ENCODE measurements at places on chromosomes 6 and 20. TPM values are rescaled to one million over a fixed set of nuclear protein-coding genes. Genes with fewer than 3 reads are reported as not detected.

GRCh38 chr6:20061952-20062351, 150.3 kb downstream of the MBOAT1 start:
- DNase-seq, result no peak

- no peak for DNase-seq
These were observed 104.9 kb downstream of the SNX5 start for GRCh38 chr20:17863577-17864292.

- DNase-seq, result no peak
These were observed 1.5 kb upstream of the TNNC2 start for GRCh38 chr20:45828589-45828988.

DNA sequence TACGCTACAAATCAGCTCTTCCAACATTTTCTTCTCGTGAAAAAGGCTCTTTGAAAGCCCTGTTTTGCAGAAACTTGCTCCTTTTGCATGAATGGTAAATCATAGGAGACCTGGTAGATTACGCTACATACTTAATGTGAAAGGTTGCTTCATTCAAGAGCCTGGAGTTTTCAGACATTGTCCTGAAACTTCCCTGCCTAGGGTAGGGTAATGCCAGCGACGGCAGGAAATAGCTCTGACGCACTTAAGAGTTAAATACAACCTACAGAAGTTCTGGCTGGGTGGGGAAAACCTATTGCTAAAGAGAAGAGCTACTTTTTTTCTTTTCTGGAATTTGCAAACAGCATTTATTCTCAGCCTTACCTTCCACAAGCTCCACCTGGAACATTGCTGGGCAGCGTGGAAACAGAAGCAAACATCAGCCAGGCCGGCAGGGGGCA, 144.5 kb downstream of the LPA start:
- DNase-seq, result no peak

DNA sequence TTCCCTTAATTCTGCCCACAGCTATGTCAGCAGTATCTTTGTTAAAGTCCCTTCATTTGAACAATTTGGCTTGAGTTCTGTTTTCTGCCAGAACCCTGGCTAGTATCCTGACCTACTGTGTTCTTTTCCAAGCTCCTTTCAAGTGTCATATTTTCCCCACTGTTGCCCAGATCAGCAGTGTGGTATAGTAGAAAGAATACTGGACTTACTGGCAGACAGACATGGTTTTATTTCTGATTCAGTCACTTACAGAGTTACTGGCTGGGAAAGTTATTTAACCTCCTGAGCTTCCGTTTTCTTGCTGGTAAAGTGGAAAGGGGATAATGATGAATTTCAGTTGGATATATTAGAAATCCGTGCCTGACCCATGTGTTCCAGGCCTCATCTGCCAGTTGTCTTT, 39.8 kb upstream of the RAB23 start:
- DNase-seq, result no peak

- DNase-seq, result no peak
These were observed 2.6 kb upstream of the COL19A1 start for GRCh38 chr6:69863766-69864165.

GRCh38 chr6:139708337-139709199, 334.1 kb upstream of the CITED2 start:
- no peak for DNase-seq

DNA sequence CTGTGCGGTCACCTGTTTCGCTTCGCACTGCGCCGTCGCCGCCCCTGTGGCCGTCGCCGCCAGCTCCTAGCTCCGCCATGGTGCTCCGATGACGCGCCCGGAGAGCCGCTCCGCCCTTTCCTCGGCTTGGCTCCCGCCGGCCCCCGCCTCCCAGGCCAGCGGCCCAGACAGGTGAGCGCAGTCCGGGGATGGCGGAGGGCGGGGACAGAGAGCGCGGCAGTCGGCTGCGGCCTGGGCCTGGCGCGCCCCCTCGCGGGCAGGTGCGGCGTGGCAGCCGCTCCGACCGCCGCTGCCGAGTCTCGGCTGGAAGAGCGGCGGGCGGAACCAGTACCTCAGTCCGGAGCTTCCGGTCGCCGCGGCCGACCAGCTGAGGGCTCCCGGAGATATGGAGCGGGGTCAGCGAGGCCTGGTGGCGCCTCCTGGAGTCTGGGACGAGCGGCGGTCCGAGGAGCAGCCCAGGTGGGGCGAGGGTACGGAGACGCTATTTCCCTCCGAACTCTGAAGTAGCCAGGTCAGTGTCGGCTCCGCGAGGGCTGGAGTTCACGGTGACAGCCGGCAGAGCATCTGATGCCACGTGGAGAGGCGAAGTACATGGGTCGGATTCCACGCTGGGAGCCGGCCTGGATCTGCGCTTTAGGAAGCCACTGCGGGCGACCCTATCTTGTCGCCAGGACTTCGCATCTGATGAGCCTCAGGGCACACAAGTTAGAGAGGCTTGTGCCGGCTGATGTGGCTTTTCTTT, at the start of gene MAP7:
MAP7 (minus strand) TSS at position 93 of the 742 bp plus-strand sequence; CDS start at position 79, 14 bp downstream.
- peak; percentile 91 for DNase-seq

DNA sequence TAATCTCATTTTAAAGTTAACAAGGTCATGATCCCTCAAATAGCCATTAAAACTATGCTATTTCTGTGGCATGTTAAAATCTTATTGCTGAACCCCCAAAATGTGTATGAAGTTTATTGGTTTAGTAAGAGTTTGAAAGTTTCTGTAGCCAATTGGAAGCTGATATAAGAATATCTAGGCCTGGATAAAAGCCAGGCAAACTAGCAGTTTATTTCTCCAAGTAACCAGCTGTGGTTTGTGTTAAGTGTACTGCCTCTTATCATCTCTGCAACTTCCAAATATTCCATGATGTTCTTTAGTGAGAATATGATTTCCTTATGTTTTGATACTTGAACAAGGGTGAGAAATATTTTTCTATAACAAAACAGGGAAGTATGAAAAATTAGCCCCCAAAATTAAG, 76.7 kb downstream of the PRSS35 start:
- no peak for DNase-seq

GRCh38 chr6:124994648-124995047, 32.4 kb downstream of the RNF217 start:
- no peak for DNase-seq

DNA sequence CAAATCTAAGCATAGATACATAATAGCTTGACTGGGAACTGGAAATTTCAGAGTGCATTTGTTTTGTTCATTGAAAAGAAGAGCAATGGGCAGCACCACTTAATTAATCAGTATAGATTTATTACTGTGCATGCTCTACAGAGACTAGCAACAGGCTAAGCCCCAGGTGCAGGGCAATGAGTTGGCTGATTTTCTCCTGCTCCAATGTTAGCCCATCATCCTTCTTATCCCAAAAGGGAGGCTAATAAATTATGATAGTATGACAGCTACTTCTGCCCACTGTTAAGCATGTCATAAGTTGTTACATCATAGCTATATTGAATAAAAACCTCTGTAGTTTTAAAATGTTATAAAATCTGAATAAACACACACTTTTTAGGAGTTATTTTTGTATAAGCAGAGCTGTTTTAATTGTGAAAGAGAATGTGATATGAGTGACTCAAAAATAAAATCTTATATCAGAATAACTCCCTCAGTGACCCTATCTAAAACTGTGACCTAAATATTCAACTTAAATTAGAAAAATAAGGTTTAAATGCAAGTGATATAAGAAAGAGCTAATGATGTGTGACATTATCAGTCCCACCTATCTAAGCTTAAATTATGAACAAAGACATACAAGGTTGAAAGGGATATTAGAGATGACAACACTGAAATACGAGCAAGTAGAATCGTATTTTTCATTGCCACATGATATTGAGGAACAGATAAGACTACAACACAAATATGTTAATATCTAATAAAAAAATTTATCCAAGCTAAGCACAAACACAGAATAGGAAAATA, 967.3 kb upstream of the ADGRB3 start:
- DNase-seq, result no peak

GRCh38 chr6:52435345-52435744, 15.2 kb downstream of the EFHC1 start:
- no peak for DNase-seq

DNA sequence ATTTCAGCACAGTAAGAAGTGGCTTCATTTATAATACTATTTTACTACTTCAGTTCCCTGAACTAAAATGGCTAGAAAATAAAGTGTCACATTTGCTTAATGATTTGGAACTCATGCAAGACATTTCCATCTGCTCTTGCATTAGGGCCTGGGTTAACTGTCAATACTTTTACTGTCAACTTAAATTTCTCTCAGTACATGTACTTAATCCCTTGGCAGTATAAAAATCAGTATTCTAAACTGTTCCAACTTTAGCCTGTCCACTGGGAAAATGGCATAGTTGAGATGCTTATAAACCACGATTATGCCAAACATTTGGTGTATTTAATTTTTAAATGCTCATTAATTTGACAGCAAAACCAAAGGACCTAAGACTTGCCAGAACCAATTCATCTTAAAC, 154.5 kb downstream of the ASCC3 start:
- DNase-seq, result no peak

GRCh38 chr6:167706313-167707109, 120.2 kb upstream of the AFDN start:
- DNase-seq, result peak; percentile 37

DNA sequence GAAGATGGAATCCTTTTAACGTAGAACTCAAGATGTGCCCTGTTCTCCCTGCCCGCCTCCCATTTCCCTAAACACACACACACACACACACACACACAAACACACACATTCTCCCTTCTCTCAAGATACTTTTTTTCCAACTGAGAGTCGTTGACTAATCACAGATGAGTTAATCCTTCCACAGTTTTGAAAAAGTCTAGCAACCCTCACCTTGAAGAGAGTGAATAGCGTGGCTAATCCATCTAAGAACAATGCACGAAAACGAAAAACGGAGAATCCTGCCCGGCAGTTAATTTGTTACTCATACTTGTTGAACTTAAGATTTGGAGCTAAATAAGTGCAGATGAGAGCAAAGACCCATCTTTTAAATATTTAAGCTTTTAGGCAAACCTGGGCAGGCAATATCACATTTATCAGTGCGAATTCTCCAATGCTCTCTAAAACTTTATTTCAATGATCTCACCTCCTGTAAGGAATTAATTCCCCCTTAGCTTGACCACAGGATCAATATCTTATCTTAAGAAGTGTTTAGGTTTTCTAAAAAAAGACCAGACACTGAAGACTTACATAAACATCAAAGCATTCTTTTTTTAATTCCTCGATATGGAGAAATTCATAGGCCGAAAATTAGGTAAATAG, 1.1 kb downstream of the AGPAT4 start:
- no peak for DNase-seq

DNA sequence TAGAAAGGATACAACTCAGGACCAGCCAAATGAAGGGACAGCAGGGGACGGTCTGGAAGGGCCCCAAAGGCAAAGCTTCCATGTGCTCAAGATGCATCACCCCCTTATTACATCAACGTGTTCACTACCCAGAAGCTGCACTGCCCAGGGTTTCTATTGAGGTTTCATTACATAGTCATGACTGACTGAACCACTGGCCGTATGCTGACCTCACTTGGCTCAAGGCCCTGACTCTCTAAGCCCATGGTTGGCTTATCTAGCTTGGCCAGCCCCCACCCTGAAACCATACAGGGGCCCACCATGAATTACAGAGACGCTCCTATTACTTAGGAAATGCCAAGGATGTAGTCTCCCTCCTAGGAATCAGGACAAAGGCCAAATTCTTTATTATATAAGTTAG, 179.4 kb downstream of the FOXC1 start:
- DNase-seq, result no peak

DNA sequence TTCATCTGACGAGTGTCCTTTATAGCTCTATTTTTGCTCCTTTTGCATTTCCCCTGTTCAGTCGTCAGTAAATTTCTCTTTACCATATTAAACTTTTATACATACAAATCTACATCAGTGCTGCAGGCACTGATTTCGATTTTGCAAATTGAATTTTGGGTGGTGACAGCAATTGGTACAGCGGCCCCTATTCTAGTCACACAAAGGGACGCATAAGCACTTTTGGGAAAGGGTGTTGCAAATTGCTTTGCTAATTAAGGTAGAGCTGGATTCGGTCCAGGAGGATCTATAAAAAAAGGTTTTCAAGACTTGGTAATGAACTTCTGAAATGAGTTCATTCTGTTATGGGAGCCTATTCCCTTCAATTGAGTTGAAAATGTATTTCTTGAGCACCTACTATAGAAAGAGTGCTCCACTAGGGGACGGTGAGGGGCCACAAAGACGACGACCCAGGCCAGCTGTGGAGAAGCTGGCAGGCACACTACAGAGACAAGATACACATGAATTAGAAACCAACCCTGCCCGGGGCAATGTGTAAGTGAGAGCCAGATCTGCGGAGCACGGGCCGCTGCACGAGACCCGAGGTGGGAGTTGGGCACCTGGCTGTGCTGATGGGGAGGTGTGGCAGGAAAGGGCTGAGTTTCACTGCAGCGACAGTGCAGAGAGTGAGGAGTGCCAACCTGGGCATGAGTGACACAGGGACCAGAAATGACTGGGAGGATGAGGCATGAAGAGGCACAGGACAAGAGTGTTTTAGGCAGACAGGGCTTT, 5.4 kb downstream of the UQCC2 start:
- no peak for DNase-seq

GRCh38 chr20:7828437-7828836, 111.8 kb downstream of the HAO1 start:
- DNase-seq, result no peak

DNA sequence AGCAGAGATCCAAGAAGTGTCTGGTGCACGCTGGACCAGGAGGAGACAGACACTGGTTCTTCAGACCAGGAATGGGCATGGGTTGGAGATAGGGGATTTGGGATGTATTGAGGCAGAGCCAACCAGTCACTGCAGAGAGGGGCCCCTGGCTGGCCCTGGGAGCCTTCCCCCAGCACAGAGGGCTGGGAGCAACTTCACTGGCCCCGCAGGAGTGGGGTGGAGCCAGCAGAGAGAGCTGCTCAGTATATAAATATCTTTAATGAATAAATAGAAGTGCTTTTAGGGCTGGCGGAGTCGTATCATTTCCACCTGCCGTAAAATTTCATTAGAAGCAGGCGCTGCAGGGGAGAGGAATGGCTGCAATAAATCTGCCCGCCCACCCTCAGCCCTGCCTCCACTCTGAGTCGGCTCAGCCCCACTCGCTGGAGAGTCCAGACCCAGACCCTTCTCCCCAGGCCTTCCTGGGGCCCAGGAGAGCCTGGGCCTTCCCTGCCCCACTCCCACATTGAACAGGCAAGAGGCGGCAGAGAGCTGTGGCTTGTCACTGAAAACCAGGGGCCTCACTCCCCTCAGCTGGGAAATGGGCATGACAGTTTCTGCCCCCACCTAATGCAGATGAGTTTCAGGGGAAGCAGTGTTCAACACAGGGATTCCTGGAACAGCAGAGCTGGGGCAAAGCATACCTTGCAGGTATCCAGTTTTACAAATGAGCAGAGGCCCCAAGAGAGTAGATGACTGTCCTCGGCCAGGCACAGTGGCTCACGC, 23.9 kb upstream of the VSTM2L start:
- no peak for DNase-seq

Gene SEMG1
- total RNA-seq, result not detected

Gene CSNK2B
- 209 TPM for total RNA-seq

Gene TIAM2
- total RNA-seq, result 78.4 TPM

Gene FOXS1
- not detected for total RNA-seq

Gene OR12D3
- total RNA-seq, result not detected

Gene SLC22A23
- 79.5 TPM for total RNA-seq

Gene NOTCH4
- total RNA-seq, result 1.8 TPM

Gene SLC44A4
- 445 TPM for total RNA-seq

Gene LTB
- total RNA-seq, result not detected

Gene EYS
- 0.35 TPM for total RNA-seq

Gene RSPH4A
- total RNA-seq, result 0.76 TPM

Gene CNBD2
- total RNA-seq, result 9.1 TPM

Gene SYNGAP1
- 5.4 TPM for total RNA-seq

Gene ZSCAN23
- total RNA-seq, result 1.6 TPM

Gene IL17F
- total RNA-seq, result not detected

Gene DZANK1
- 1.6 TPM for total RNA-seq

Gene EYA2
- not detected for total RNA-seq
